Fibroblast of skin of left quadriceps (primary cell): ENCODE measurements at places on chromosomes 4 and X.

- DNase-seq, result no peak
These were observed 152.8 kb upstream of the DIPK2B start for GRCh38 chrX:45353456-45353855.

- DNase-seq, result no peak
These were observed 641.3 kb downstream of the RPA4 start for GRCh38 chrX:97524997-97525396.

- DNase-seq, result no peak
These were observed 169.1 kb downstream of the GUCY2F start for GRCh38 chrX:109312757-109313156.

- no peak for DNase-seq
These were observed 265.9 kb downstream of the ZNF674 start for GRCh38 chrX:46279214-46279924.

DNA sequence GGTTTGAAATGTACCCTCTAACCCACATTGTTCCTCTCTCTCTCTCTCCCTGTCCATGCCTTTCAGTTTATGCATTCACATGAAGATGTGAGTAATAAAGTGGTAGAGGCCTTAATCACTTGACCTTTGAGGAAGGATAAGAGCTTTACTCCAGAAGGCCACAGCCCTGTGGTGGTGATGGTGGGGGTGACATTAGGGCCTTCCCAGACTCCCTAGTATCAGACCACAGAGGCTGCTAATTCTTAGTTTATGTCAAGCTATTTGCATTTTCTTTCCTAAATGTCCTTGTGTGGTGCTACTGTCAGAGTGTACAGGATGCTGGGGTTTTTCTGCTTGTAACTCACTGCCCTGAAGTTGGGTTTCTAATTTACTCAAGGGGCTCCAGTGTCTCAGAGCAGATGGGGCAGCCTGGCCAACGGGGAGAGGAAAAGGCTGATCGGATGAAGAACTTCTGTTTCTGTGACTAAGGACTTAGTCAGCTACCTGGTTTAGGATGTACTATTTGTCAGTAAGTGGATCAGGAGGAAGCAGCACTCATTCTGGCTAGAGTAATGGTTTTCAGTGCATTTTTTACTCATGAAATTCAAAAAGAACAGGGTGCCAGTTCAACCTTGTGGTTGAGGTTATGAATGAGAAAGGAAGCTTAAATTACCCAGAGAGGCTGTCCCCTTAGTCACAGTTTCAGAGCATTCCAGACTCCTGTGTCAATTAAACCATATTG, 509.6 kb upstream of the DIPK2B start:
- peak; percentile 94 for DNase-seq

DNA sequence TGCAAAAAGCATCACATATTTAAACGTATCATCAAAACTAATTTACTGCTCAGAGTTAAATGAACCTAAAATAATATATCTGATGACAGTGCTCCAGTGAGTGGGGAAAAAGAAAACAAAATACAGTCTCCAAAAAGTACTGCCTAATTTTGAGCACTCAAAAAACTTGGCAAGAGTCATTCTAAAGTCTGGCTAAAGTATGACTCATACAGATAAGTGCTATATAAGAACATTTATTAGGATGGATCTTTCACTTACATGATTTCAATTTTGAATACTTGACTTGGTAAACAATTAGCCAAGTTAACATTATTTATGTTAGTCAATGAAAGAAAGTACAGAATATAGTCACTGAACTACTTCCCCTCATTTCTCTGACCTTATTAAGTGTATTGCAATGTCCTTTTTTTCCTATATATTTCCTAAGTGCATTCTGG, 27.2 kb downstream of the FBXO8 start:
- DNase-seq, result peak; percentile 15

DNA sequence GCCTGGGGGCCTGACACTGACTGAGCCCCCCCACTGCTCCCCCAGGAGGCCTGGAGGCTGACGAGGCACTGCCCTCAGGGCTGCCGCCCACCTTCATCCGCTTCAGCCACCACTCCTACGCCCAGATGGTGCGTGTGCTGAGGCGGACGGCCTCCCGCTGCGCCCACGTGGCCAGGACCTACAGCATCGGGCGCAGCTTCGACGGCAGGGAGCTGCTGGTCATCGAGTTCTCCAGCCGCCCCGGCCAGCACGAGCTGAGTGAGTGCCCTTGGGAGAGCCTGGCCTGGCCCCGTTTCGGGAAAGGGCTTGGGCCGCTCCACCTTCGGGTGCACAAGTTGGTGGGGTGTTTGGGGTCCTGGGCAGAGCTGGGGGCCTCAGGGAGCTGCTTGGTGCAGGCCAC, 11.4 kb downstream of the CPZ start:
- no peak for DNase-seq
